Stimulated activated CD8-positive, alpha-beta memory T cell treated with anti-CD3 and anti-CD28 coated beads, Interleukin-15, amount 100 ng/mL, for 1 hour (primary cell): ENCODE measurements at places on chromosomes 6 and 20.

GRCh38 chr20:39988991-39989390 is 700.0 kb downstream of the MAFB start:
- no peak for DNase-seq

GRCh38 chr20:10857352-10858070 is 183.7 kb upstream of the JAG1 start:
- DNase-seq = no peak

GRCh38 chr6:95923518-95923917 is 92.3 kb upstream of the FUT9 start:
- no peak for DNase-seq

DNA sequence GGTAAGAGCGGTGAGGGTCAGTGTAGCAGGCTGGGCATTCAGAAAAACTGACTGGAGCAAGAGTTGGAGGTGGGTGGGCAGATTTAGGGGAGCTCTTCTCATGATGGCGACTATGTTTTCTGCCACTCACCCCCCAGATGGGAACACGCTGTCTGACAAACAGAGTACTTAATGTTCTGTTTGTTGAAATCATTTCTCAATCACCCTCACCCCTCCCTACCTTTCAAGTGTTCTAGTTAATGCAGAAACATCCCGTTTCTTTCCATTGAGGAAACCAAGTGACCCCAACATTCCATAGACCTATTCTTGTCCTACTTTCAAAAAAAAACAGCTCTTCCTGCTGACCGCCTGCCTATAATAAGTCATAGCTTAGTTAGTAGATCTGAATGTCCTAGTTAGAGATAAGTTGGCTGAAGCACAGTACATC is 132.5 kb upstream of the NEDD9 start:
- DNase-seq = no peak

- no peak for DNase-seq
Measured at GRCh38 chr20:46368902-46369268, 37.5 kb downstream of the ELMO2 start.

GRCh38 chr20:57024849-57025248 is 241.6 kb downstream of the BMP7 start:
- no peak for DNase-seq

- DNase-seq = no peak
Measured at GRCh38 chr6:35381132-35381531, 38.8 kb downstream of the PPARD start.

DNA sequence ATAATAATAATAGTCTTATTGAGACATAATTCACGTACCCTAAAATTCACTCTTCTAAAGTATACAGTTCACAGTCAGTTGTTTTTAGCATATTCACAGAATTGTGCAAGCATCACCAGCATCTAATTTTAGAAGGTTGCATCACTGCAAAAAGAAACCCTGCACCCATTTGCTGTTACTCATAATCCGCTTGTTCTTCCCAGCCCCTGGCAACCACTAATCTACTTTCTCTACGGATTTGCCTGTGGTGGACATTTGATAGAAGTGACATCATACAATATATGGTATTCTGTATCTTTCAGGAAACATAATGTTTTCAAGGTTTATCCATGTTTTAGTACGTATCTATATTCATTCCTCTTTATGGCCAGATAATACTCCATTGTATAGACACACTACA is 41.5 kb upstream of the FAM184A start:
- no peak for DNase-seq

DNA sequence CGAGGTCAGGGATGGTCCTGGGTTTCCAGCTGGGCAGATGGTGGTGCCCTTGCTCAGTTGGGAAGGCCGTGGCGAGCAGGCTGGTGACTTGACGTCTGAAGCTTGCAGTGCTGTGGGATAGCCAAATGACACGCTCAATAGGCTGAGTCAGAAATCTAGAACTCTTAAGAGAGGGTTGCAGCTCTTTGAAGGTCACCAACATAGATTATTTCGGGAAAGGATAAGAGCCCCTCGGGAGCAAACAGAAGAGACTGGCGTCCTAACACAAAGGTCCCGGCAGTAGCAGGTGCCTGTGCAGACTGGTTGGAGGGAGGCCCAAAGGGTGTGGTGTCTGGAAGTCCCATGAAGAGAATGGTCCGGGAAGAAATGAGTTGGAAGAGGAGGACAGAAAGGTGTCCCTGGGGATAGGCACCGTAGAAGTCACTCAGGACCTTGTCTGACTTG is 18.4 kb downstream of the PKIG start:
- DNase-seq = no peak

GRCh38 chr6:2164481-2164880 is 80.9 kb downstream of the GMDS start:
- no peak for DNase-seq

DNA sequence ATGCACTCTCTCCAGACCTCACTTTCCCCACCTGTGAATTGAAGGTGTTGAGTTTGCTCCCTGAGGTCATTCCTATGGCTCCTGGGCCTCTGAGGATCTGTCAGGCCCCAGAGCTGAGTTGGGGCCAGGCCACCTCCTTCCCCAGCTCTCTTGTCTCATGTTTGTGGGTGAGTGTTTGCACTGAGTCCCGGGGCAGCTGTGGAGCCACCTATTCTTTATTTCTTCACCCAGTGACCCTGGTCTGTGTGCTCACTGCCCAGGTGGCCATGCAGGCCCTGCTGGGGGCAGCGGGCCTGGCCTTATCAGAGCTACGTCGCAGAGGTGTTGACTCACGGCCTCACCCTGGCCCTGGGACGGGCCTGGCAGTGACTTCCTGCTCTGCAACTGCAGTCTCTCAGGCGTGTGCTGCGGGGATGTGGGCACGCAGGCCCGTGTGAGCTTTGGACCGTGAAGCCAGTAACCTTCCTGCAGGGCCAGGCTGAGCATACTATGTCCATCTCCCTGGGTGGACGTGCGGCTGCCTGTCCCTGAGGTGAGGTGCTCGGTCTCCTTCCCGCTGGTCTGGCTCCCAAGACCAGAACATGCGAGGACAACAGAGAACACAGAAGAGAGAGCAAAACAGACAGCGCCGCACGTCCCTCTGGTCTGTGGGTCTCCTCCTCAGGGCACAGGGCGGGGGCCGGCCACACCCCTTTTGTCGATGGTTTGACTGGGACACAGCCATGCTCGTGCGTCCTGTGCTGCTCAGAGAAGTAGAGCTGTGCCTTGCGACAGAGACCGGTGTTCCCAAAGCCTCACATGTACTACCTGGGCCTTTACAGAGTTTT is 12.1 kb downstream of the TMEM181 start:
- no peak for DNase-seq
